Lower leg skin (tissue), 4 donors: ENCODE measurements at places on chromosomes 11 and 22.

DNA sequence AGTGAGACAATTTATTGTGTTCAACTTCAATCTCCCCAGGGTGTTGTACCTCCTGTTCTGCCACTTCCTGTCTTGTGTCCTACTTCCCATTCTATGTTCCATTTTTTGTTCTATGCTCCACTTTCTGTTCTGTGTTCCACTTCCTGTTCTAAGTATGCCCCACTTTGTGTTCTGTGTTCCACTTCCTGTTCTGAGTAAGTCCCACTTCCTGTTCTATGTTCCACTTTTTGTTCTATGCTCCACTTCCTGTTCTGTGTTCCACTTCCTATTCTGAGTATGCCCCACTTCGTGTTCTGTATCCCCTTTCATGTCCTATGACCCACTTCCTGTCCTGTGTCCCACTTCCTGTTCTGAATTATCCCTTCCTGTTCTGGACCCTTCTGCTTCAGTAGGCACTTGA, 732.7 kb downstream of the TBC1D22A start:
- DNase-seq, result no peak

GRCh38 chr22:23774922-23775436, 2.3 kb downstream of the MMP11 start:
- no peak for DNase-seq

DNA sequence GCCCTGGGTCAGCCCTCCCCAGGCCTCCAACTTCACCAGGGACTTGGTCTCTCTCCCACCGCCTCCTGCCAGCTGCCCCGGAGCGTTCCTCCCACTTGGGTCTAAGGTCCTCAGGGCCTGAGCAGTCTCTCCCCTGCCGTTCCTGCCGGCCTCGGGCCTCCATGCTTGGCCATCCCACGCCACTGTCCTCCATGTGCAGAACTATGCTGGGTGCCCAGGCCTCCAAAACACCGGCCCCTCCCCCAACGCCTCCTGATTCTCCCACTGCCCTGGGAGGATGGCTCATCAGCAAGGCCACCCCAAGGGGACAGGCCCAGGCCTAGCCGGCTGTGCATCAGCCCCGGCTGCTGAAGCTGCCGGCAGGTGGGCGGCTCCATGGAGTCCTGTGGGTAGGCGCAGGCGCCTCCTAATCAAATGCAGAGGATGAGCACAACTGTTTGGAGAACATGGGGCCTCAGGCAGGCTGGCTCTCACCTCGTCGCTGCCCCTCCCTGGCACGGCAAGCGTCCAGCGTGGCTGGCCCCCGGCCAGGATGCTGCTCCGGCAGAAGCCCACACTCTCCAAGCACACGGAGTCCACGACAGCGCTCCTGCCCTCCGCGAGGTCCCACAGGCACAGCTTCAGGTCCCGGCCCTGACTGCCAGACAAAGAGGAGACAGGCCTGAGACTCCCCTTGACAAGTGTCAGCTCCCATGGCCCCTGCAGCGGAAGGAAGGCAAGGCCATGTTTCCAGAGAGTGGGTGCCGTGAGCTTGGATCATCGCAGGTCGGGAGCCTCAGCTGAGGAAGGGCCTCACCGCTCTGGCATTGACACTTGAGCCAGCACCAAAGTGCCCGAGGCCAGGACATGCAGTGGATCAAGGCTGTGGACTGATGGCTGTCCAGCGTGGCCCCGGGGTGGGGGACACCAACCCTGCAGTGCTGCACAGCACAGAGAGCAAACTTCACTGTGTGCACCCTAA, 42.6 kb downstream of the GNB1L start:
- DNase-seq, result peak; percentile 80

DNA sequence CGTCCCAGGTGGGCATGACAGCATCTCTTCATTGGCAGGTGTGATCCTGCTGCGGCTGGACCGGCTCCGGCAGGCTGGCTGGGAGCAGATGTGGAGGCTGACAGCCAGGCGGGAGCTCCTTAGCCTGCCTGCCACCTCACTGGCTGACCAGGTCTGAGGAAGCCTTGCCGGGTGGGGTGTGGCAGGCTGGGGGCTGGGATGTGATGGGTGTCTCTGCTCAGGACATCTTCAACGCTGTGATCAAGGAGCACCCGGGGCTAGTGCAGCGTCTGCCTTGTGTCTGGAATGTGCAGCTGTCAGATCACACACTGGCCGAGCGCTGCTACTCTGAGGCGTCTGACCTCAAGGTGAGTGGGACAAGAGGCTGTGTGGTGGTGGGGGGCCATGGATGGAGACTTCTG, 3.5 kb downstream of the LARGE2 start:
- DNase-seq, result peak; percentile 84

- no peak for DNase-seq
These were observed 25.1 kb upstream of the APLNR start for GRCh38 chr11:57262157-57262556.

GRCh38 chr11:62143727-62144126, 19.9 kb downstream of the INCENP start:
- no peak for DNase-seq

- DNase-seq, result no peak
These were observed 1.6 kb upstream of the FBXO3 start for GRCh38 chr11:33775832-33776470.

DNA sequence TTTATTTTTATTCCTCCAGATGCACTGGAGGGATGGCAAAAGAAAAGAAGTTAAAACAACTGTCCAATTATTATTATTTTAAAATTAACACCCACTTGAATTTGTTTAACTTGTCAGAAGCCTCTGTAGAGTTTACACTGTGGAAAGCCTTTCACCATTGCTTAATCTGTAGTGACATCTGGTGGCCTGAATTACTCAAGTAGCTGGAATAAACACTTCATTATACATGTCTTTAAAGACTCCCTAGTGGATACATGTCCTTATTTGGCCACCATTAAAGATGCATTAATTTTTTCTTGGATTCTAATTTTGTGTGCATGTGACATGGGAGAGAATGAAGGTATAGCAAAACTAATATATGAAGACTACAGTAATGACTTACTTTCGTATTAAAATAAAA, 1496.5 kb downstream of the FAM181B start:
- DNase-seq, result no peak

DNA sequence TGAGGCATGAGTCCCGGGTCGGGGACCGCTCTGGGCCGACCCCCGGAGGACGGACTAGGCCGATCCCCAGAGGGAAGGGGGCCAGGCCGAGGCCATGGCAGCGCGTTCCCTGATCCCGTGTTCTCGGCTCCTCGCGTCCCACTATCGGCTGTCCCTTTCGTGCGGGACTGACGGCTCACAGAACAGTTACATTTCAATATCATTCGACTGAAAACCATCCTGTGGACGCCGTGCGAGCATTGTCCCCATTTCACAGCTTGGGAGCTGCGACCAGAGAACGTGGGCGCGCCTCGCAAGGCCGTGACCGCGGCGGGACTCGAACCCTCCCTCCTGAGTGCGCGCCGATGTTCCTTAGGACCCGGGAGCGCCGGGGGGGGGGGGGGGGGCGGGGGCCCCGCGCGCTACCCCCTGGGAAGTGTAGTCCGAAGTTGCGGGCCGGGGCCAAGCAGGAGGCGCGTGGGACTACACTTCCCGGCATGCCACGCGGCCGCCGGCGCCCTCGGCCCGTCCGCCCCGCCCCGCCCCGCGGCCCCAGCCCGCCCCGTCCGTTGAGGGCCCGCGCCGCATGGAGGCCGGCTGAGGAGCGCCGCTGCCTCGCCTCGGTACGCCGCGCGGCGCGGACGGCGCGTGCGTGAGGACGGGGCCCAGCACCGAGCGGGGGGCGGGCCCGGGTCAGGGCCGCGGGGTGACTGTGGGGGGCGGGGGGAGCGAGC, at the start of gene TRABD:
TRABD (plus strand) TSS at position 539 of the 713 bp plus-strand sequence. CDS start 7,148 bp downstream, outside the sequence.
- peak; percentile 96 for DNase-seq

GRCh38 chr22:17597217-17597616, 31.3 kb downstream of the ATP6V1E1 start:
- DNase-seq, result peak; percentile 13

DNA sequence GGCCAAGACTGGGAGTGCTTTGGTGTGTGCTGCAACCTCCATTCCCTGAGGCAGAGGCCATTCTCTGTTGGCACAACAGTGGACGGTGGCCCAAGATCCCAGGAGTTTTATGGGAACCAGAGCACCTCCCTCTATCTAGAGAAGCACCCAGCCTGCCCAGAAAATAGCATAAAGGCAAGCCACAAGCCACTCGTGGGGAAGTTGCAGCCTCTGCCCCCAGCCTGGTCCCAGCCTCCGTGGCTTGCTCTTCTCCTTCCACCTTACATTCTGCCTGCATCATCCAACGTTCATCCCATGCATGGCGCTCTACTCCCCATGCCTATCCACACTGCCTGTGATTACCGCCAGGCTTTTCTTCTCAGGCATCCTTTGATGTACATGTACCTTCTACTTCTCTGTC, 15.8 kb downstream of the IL17RA start:
- DNase-seq, result no peak

DNA sequence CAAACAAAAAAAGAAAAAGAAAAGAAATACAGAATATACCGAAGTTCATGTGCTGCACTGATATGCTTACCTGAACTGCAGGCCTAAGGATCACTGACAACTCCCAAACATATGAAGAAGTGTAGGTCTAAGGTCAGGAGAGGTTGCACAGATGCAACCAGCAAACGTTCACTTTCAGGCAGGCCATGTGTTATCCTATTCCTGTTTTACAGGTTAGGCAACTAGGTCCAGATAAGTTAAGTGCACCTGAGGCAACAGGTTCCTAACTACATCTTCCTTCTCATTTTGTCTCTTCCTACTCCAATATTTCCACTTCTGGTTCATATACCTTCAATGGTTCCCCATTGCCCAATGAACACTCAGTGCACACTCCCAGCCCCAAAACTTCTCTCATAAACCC, 15.1 kb downstream of the PI4KA start:
- no peak for DNase-seq

GRCh38 chr22:30705710-30706651, 11.3 kb downstream of the OSBP2 start:
- DNase-seq, result no peak

DNA sequence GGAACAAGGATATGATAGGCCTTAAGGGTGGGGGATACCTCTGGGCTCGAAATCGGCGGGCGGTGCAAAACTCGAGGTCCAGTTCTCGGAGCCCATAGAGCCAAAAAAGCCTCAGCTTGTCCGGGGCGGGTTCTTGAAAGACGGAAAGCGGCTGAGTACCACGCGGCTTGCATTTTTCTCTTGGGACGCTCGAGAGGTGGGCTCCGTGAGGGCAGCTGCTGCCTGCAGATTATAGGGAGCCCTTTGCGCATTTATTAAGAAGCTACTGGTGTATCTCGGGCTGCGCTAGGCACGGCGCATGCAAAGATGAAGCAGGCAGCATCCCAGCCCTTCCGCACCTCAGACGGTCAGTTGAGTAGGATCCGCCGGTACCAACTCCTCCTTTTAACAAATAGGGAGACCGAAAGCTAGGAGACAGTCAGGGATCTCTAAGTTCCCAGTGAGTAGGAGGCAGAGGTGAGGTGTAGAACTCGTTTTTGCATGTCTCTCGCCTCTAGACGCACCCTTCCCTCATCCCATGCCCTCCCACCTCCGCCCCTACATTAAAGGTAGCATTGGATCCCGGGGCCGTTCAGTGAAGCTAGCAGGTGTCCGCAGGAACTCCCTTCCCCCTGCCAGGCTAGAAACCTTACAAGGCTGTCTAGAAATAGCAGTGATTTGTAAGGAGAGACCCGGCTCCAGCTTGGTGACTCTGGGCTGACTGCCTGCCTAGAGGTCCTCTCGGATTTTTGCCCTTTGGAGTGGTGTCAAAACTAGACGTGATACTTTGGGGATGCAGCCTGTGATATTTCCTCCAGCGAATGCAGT, 768 bp downstream of the LDHA start:
- DNase-seq, result no peak
